Left lung (tissue), 14 donors: ENCODE measurements at places on chromosomes 7 and 10. TPM values are rescaled to one million over a fixed set of nuclear protein-coding genes. Genes with fewer than 3 reads are reported as not detected.

Gene UNCX
- polyA plus RNA-seq: not detected

DNA sequence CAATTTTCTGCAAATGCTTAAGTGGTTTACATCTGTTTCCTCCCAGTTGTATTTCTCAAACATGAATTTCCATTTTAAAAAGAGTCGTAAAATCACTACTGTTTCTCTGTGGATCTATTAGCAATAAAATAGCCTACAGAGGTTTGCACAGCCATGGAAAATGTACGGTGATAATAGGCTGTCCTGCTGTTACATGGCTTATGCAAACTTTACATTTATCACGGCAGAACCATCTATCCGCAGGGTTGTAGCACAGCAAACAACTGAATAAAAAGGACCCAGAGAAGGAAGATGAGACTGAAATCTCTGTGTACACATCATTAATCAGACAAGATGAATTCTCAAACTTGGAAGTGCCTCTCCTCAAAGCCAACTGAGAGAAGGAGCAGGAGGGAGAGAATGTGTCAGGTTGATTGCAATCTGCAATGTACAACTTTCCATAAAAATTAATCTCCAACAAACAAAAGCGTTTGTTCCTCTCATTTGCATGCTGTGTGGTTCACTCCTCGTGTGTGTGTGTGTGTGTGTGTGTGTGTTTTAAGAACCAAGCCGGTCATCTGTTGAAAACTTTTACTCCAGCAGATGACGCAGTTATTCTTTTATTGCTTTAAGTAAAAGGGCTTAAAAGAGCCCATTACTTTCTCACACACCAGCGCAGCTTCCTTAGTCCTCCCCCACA, 279.3 kb downstream of the SKAP2 start:
- H3K4me1 ChIP-seq: no peaks in the 10 kb centered on the region
- H3K27ac ChIP-seq: no peak overlapping the region
- no peaks in the 10 kb centered on the region for H3K27me3 ChIP-seq
- no peak for DNase-seq
- no peak overlapping the region for H3K4me3 ChIP-seq

DNA sequence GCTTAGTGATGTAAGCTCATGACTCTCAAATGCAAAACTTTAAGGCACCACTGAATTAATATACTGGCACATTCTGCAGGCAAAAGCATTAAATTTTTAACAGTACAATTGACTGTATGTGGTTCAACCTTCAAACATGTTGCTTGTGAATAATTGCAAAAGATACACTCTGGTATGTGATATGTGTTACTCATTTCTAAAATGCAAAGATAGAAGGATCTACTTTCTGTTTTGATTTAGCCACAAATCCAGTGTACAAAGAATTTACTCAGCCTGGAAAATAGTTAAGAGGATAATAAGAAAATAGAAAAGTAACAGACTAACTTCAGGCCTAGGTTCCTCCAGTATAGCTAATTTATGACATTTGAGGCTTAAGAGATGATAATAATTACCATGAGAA, 66.6 kb upstream of the NOBOX start:
- H3K4me1 ChIP-seq: no peaks in the 10 kb centered on the region
- no peak overlapping the region for H3K4me3 ChIP-seq
- H3K27me3 ChIP-seq: no peaks in the 10 kb centered on the region
- H3K36me3 ChIP-seq: no peaks in the 10 kb centered on the region
- no peak overlapping the region for H3K27ac ChIP-seq

DNA sequence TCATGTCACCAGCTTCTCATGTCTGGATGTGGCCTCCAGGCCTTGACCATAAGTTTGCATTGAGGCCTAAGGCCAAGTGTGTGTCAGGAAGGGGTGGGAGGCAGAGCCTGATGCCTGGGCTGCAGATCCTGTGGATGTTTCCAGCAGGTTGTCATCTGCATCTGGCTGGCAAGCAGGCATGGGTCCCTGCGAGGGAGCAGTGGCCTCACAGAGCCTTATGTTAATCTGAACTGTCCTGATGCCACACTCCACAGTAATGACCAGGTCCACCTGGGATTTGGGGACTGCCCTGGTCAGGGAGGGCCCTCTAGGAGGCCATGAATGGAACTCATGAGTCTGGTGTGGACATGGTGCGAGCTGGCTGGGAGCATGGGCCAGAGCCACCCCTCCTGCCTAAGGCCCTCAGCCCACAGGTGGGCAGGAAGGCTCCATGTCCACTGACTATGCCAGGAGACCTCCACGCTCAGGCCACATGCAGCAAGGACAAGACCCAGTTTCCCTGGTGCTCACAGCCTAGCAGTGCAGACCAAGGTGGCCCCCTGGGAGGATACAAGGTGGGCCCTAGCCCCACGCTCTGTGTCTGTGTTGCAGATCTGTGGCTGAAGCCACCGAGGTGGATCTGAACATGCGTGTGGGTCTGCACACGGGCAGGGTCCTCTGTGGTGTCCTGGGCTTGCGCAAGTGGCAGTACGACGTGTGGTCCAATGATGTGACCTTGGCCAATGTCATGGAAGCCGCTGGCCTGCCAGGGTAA, 83.1 kb downstream of the ADCY1 start:
- no peak overlapping the region for H3K27ac ChIP-seq
- H3K4me3 ChIP-seq: no peak overlapping the region
- no peaks in the 10 kb centered on the region for H3K36me3 ChIP-seq
- DNase-seq: no peak
- H3K27me3 ChIP-seq: no peaks in the 10 kb centered on the region

DNA sequence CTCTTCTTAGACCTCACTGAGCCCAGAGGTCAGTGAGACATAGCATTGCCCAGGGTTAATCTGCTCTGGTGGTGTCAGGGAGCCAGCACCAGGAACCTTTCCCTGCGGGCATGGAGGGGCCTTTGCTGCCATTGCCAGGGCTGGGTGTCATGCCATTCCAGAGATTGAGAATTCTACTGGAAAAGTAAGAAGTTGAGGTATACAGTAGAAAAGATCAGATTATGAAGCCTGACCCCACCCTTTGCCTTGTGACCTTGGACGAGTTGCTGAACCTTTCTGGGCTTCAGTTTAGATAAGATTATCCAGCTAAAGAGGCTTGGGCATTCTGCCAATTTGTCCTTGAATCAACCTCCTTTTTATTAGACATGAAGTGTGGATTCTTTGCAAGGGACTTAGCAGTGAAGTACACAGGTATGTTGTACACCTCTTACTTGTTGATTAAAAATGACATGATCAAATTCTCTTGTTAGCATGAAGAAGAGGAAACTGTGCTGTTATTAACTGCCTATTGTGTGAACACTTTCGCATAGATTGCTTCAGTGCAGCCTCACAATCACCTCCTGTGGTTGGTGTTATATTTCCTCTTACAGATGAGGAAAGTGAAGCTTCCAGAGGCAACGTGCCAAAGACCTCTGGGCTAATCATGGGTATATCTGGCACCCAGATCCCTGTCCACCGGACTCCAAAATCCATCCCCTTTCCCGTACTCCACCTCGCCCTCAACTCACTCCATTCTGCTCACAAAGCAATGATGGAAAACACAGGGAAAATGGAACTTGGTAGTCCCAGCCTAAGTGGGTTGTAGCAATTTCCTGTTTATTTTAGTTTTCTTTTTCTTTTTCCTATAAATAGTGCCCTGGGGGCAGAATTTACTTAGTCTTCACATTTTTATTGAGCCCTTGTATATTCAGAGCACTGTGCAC, 151.3 kb downstream of the CAMK1D start:
- no peak for DNase-seq
- no peak overlapping the region for H3K4me3 ChIP-seq
- no peak overlapping the region for H3K27ac ChIP-seq
- no peaks in the 10 kb centered on the region for H3K36me3 ChIP-seq

GRCh38 chr7:129160161-129160905, 15.8 kb downstream of the TSPAN33 start:
- no peaks in the 10 kb centered on the region for H3K36me3 ChIP-seq
- no peak for DNase-seq
- peaks cover 6% of the 10 kb centered on the region for H3K27me3 ChIP-seq
- H3K4me3 ChIP-seq: no peak overlapping the region
- H3K27ac ChIP-seq: no peak overlapping the region
- peaks cover 4% of the 10 kb centered on the region for H3K4me1 ChIP-seq

DNA sequence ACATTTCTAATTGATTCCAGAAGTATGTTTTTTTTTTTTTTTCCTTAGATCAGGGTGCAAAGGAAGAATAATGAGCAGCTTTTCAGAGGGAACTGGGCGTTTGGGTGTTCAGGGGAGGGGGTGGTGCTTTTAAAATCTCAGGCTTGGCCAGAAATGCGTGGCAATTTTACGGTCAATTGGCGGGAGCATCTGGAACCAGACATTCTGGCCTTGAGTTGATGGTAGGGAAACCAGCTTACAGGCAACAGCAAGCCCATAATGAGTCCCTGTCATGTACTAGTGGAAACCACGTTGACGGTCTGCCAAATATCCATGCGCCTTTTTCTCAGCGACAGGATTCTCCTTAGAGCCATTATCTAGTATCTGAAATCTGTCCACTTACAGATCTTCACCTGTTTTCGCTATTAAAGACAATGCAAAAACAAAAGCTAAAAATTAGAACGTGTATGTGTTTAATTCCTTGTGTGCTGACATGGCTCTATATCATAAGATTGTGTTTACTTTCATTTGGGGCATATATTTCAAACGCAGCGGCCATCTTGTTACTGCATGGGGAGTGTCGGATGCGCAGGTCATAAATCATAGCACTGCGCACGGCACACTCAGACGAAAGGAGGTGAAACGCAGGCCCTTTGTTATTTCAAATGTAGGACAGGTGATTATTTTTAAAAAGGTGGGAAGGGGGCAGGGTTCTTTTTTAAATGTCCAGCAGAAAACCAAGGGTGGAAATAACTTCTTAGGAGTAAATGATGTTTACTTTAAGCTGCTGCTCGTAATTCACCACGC, 209.2 kb downstream of the AGMO start:
- H3K36me3 ChIP-seq: no peaks in the 10 kb centered on the region
- H3K4me1 ChIP-seq: no peaks in the 10 kb centered on the region
- no peak overlapping the region for H3K4me3 ChIP-seq
- no peak for DNase-seq

DNA sequence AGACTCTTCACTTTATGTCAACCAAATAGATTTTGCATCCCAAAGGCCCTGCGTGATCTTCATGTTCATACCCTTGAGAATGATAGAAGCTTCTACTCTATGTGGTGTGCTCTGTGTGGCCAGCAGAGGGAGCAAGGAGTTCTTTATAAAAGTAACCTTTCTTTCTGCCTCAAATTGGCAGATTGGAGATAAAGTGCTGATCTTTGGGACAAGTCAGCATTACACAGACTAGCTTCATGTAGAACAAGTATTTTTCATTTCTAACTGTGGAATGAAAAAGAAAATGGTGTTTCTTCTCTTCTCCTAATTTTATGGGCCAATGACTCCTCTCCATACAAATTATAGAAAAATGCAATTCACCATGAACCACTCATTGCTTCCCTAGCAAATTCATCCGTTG, 1214.1 kb downstream of the SORCS1 start:
- peak; percentile 54 for DNase-seq
- H3K4me3 ChIP-seq: no peak overlapping the region
- no peaks in the 10 kb centered on the region for H3K27me3 ChIP-seq

DNA sequence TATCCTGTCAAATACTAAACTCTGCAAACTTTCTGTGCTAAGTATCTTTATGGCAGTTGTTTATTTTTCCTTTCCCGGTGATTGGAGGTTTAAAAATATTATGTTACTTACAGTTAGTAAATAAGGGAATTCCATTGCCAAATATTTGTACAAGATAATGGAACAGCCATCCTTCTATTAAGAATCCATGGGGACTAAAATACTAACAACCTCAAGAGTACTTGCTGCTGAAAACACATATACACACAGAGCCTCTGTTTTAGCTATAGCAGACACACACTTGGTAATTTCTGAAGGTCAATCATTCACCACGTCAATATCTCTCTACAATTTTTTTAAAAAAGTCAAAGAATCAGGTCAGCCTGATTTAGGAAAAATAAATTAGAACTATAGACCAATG, 32.4 kb downstream of the TSPAN12 start:
- H3K4me1 ChIP-seq: no peaks in the 10 kb centered on the region
- H3K27me3 ChIP-seq: no peaks in the 10 kb centered on the region
- H3K27ac ChIP-seq: no peak overlapping the region
- no peak overlapping the region for H3K4me3 ChIP-seq
- no peaks in the 10 kb centered on the region for H3K36me3 ChIP-seq
- DNase-seq: no peak

Gene BTBD16
- 0.10 TPM for polyA plus RNA-seq

Gene SLC12A9
- polyA plus RNA-seq: 53.7 TPM

- H3K27ac ChIP-seq: no peak overlapping the region
- no peak overlapping the region for H3K4me3 ChIP-seq
- no peaks in the 10 kb centered on the region for H3K27me3 ChIP-seq
- no peak for DNase-seq
- H3K36me3 ChIP-seq: no peaks in the 10 kb centered on the region
- H3K4me1 ChIP-seq: no peaks in the 10 kb centered on the region
Observed at GRCh38 chr10:21689881-21690280, 155.8 kb downstream of the MLLT10 start.

DNA sequence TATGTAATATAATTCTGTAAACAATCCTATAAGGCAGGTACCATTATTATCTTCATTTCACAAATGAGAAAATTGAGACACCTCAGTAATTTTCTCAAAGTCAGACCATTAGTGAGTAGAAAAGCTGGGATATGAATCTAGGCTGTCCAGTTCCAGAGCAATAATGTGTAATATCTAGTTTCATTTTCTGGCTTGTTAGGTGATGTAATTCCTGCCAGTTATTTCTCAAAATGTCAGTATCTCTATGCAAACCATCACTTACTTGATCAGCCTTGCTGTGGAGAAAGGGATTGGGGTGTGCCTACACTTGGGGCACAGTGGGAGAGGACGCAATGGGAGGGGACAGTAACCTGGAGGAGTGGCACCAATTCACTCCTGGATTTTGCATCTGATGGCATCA, 157.5 kb downstream of the LYZL1 start:
- DNase-seq: no peak
- H3K36me3 ChIP-seq: no peaks in the 10 kb centered on the region
- H3K4me1 ChIP-seq: peaks cover 5% of the 10 kb centered on the region
- H3K27me3 ChIP-seq: no peaks in the 10 kb centered on the region
- no peak overlapping the region for H3K4me3 ChIP-seq

GRCh38 chr10:69065406-69066361, 22.2 kb upstream of the SRGN start:
- H3K27ac ChIP-seq: peak overlapping the region; percentile 65
- H3K27me3 ChIP-seq: no peaks in the 10 kb centered on the region
- H3K36me3 ChIP-seq: no peaks in the 10 kb centered on the region
- H3K4me3 ChIP-seq: no peak overlapping the region
- peaks cover 77% of the 10 kb centered on the region for H3K4me1 ChIP-seq
- DNase-seq: no peak
